ENCODE measurements at places on chromosomes 7 and 10. TPM values are rescaled to one million over a fixed set of nuclear protein-coding genes. Genes with fewer than 3 reads are reported as not detected.

DNA sequence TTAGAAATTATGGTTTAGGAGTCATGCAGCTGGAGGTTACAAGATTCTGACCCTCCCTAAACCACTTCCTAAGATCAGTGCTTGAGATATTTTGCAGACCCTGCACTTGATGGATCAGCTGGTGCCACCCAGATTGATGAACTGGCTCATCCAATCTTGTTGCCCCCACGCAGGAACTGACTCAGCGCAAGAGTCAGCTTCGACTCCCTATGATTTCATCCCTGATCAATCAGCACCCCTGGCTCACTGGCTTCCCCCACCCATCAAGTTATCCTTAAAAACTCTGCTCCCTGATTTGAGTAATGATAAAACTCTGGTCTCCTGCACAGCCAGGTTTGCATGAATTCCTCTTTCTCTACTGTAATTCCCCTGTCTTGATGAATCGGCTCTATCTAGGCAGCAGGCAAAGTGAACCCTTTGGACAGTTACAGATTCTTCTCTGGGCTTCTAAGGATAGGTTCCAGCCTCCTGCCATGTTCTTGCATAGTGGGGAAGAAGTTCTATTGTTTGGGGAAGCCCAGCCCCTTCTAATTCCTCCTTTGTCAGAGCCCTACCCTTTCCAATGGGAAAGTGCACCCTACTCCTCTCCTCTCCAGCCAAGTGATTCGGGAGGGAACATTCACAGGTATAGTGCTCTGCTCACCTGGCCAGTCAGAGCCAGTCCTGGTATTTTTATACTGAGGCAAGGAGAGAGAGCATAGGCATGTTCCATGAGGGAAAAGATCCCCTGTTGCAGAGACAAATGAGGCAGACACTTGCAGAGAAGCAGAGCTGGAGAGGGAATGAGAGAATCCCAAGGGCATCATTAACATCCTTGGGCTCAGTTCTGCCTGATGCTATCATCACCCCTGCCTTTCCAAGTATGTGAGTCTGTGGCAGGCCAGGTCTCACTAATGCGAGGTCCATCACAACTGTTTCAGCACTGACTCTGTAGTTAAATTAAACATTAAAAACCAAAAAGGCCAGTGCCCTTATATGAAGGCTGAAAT lies 224.4 kb upstream of the GALNT17 start:
- no peak for DNase-seq

GRCh38 chr10:116565534-116565933 lies 19.8 kb downstream of the PNLIP start:
- no peak for DNase-seq

DNA sequence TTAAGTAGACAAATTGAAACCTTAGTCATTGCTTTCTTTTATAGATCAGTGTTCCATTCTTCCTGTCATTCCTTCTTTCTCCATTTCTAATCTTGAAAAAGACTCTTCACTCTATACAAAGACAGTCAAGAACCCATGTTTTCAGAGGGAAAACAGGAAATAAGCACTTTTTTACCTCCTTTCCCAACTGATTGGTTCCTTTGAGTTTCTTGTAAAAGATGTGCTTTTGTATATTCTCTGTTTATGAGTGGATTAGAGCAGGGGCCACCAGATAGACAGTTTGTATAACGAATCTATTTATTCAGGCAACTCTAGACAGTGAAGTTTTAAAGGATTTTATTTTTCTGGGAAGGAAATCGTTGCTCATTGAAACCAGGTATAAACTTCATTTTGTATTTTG lies 49.8 kb downstream of the SHOC2 start:
- DNase-seq, result no peak

- no peak for DNase-seq
These were observed 14.5 kb upstream of the LRRC4 start for GRCh38 chr7:128045766-128046165.

DNA sequence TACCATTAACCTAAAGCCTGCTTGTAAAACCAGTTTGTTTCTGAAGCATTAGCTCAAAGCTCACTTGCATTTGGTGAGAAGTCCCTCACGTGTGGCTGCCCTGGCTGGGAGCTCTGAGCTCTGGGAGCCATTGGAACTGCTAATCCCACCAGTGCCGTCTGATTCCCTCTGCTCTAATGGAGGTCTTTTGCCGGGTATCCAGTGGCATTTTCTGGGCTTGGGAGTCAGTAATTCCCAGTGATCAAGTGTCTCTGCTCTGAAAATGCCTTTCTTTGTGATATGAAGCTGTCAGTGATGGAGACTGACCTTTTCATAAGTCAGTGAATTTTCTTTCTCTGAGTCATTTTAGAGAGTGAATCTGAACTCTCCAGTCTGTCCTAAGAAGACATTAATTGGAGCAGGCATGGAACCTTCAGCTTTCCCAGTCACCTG lies 36.9 kb upstream of the FAM20C start:
- DNase-seq, result no peak

CPA1 gene
- not detected for total RNA-seq

FOXL3 gene
- total RNA-seq, result not detected

Measured in activated CD8-positive, alpha-beta T cell treated with anti-CD3 and anti-CD28 coated beads, Interleukin-2, amount 10 ng/mL, durations not matched to agents 7 days and 5 days (primary cell).